ENCODE measurements at places on chromosomes 13 and 19.

DNA sequence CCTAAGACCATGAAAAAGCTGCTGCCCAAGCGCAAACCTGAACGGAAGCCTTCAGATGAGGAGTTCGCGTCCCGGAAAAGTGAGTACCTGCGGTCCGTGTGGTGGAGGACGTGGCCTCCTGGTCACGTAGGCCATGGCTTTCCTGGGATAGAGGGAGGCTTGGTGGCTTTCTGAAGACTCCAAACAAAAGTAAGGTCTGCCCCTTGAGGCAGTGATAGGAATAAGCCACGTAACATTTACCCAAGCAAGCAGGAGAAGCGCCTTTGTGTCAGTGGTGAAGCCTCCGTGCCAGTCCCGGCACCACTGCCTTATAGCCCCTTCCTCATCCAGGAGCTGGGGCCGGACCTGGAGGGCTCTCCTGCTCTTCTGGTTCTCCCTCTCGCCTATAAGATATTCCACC is 34.3 kb upstream of the TEX29 start:
- DNase-seq: no peak
- H3K4me3 ChIP-seq: no peak overlapping the region
- peaks cover 69% of the 10 kb centered on the region for H3K36me3 ChIP-seq
- H3K4me1 ChIP-seq: no peaks in the 10 kb centered on the region
- H3K27me3 ChIP-seq: no peaks in the 10 kb centered on the region
- H3K27ac ChIP-seq: no peak overlapping the region

DNA sequence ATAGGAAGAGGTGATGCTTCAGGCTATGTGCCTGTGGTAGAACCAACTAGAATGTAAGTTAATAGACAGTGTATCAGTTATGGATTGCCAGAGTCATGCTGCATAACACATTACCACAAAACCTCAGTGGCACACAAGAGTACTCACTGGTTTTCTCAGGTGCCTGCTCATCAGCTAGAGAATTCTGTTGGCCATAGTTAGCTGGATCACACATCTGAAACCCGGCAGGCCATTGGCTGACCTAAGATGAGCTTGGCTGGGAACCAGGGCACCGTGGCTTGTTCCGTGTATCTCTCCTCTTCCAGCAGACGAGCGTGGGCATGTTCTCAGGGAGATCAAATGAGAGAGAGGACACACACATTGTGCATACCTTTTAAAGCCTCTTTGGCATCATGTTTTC is 76.7 kb downstream of the TEX26 start:
- H3K27ac ChIP-seq: no peak overlapping the region
- H3K27me3 ChIP-seq: peaks cover 2% of the 10 kb centered on the region
- H3K36me3 ChIP-seq: no peaks in the 10 kb centered on the region
- H3K4me1 ChIP-seq: no peaks in the 10 kb centered on the region
- H3K4me3 ChIP-seq: no peak overlapping the region
- no peak for DNase-seq

DNA sequence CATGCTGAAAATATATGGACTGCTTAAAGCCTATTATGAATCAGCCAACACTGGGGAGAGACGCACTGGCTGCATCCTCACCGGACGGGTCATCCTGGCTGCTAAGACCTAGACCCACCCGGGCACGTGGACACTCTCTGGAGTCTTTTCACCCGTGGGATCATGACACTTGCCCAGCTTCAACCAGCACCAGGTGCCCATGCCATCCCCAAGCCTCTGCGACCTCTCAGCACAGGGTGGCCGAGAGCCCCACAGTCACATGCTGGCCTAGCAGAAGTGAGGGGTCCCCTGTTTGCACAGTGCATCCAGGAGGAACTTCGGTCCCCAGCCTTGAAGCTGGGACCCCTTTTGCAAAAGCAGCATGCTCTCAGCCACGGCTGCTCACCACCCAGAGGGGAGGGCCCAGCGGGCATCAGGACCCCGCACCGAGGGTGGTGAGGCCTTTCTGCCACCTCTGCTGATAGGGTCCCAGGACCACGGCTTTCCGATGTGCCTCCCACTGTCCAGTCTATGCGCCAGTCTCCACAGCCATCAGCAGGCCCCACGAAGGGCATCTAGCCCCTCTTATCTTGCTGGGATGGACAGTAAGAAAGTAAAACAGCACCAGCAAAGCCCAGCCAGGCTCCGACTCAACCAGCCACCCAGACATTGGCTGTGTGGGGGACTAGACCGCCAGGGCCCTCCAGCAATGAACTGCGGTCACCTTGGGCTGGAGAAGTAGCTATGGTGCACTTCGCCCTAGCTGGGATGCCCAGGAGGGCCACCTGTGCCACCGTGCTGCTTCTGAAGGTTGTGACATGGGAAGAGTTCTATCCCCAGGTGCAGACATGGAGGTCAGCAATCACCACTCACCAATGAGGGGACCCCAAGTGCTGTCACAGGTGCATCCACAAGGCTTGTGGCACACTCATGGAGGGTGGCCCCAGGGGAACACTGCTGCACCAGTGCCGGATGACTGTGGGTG is 73.1 kb downstream of the CEBPG start:
- H3K36me3 ChIP-seq: no peaks in the 10 kb centered on the region
- no peak for DNase-seq
- H3K4me1 ChIP-seq: no peaks in the 10 kb centered on the region
- H3K27ac ChIP-seq: no peak overlapping the region

DNA sequence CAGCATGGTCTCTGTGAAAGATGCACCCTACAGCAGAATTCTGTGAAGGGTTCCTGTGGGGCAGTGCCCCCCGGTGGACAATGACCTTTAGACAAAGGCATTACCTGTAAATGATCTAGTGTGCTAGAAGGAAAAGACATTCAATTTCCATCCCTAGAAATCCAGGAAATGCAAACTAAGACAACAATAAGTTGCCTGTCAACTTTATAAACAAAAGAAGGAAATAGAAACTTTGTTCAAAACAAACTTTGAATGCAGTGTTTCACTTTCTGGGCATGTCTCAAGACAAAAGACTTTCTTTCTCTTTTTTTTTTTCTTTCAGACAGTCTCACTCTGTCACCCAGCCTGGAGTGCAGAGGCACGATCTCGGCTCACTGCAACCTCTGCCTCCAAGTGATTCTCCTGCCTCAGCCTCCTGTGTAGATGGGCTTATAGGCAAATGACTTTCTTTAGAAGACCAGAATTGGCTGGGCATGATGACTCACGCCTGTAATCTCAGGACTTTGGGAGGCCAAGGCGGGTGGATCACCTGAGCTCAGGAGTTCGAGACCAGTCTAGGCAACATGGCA is 15.5 kb downstream of the TEX101 start:
- no peak overlapping the region for H3K4me3 ChIP-seq
- H3K27me3 ChIP-seq: no peaks in the 10 kb centered on the region
- DNase-seq: no peak
- no peak overlapping the region for H3K27ac ChIP-seq

DNA sequence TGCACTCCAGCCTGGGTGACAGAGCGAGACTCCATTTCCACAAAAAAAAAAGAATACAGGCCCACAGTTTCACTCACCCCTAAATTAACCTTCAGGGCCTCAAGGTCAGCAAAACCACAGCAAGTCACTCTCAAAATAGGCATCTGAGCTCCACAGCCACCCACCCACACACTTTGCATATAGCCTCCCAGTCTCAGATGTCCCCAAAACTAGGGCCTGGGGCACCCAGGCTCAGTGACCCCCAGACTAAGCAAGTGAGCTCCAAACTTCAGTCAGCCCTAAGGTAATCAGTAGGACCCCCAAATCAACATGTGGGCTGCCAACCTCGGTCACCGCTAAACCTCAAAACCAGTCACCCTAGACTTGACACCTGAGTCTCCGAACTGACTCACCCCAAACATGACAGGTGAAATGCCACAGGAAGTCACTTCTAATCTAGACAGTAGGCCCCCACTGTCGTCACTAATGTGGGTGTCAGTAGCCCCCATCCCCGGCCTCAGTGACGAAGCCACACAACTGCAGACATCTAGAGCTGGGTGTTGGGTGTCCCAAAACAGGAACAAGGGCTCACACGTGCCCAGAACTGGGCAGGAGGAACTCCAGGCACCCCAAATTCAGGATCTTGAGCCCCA is 13.9 kb downstream of the RABAC1 start:
- peak overlapping the region; percentile 67 for H3K27ac ChIP-seq
- peak; percentile 81 for DNase-seq

- no peaks in the 10 kb centered on the region for H3K36me3 ChIP-seq
- H3K27ac ChIP-seq: no peak overlapping the region
- no peak overlapping the region for H3K4me3 ChIP-seq
- peak; percentile 36 for DNase-seq
Observed at GRCh38 chr19:35135389-35135909, 590 bp upstream of the LGI4 start.

DNA sequence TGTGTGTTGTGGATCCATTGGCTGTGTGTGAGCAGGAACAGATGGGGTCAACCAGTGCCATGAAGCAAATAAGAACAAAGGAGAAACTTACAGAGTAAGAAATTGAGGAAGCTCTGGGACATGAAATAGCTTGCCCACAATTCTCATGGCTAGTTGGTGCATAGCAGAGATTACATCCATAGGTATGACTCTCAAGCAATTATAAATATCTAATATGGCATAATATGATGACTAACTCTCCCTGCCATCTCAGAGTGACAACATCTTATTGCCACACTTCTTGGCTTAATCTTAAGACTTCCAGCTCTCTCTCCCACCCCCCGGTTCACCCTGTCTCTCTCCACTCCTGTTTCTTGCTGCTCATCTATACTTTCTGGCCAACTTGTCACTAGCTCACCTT is 53.3 kb downstream of the OXGR1 start:
- no peaks in the 10 kb centered on the region for H3K36me3 ChIP-seq
- H3K4me3 ChIP-seq: no peak overlapping the region
- H3K4me1 ChIP-seq: no peaks in the 10 kb centered on the region
- no peak for DNase-seq

DNA sequence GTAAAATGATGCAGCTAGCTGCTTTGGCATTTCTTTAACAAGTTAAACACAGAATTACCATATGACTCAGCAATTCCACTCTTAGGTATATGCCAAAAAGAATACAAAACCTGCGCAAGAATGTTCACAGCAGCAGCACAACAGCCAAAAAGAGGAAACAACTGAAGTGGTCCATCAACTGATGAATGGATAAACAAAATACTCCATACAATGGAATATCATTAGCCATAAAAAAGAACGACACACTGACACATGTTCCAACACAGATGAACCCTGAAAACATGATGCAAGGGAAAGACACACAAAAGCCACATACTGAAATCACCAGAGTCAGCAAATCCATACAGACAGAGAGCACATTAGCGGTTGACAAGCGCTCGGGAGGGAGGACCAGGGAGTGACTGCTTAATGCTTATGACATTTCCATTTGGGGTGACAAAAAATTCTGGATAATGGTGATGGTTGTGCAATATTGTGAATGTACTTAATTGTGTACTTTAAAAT is 3.0 kb downstream of the PCID2 start:
- no peaks in the 10 kb centered on the region for H3K27me3 ChIP-seq
- peaks cover 19% of the 10 kb centered on the region for H3K4me1 ChIP-seq
- no peak for DNase-seq
- no peak overlapping the region for H3K4me3 ChIP-seq

DNA sequence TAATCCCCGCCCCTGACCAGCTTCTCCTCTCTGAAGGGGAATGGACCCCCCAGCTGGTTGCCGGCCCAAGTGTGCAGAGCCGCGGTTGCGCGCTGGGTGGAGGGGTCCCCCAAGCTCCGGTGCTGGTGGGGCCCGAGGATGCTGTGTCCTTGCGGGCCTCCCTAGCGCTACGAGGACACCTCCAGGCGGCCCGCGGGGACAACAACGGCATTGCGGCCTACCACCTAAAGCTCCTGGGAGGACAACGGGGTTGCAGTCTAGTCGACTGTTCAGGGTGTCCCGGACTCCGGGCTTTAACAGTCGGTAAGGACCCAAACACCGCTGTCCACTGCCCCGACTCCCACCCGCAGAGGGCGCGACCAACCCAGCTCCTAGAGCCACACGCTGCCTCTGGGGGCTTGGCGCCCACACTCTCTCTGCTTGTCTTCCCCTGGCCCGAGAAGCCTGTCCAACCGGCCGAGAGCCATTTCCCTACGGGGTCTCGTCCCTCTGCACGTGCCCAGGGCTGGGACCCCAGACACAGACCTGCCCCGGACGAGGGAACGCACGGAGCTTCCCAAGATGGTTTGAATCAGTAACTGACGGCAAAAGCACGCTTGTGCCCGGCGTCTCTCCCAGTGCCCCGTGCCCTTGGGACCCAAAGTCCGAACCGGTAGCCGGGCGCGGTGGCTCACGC is 927 bp upstream of the SDHAF1 start:
- H3K4me3 ChIP-seq: peak overlapping the region; percentile 87
- no peak overlapping the region for H3K27ac ChIP-seq
- H3K4me1 ChIP-seq: peaks cover 17% of the 10 kb centered on the region
- no peak for DNase-seq

- H3K36me3 ChIP-seq: no peaks in the 10 kb centered on the region
- H3K27ac ChIP-seq: no peak overlapping the region
- H3K4me1 ChIP-seq: peaks cover 15% of the 10 kb centered on the region
- peaks cover 27% of the 10 kb centered on the region for H3K27me3 ChIP-seq
- no peak overlapping the region for H3K4me3 ChIP-seq
Observed at GRCh38 chr19:30223866-30224688, 148.1 kb upstream of the ZNF536 start.

- H3K4me3 ChIP-seq: no peak overlapping the region
- no peak overlapping the region for H3K27ac ChIP-seq
- no peaks in the 10 kb centered on the region for H3K36me3 ChIP-seq
- H3K27me3 ChIP-seq: no peaks in the 10 kb centered on the region
Observed at GRCh38 chr13:40241125-40241798, 425.2 kb downstream of the FOXO1 start.

DNA sequence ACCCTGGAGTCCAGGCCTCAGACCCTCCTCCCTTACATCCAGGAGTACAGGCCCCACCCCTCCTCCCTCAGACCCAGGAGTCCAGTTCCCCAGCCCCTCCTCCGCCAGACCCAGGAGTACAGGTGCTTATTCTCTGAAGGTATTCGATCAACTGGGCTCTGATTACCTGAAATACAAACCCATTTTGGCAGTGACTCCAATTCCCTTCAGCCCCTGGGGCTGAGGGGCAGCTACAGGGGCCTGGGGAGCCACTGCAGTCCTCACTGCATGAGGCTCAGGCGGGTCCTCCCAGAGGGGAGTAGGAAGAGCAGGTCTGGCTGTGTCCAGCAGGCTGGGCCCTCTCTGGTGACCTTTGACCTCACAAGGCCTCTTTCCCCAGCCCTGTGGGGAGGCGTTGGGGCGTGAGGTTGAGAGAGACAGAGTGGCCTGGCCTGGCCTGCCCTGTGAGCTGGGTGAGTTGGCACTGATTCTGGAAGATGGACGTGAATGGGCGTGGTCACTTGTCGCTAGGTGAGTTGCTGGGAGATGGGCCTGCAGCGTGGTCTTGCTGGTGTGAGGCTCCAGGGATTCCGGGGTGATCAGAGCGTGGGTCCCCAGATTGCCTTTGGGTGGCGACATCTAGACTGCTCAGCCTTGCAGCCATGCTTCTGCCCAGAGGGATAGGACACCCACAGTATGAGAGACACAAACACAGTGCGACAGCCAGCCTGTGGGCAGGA is 3.1 kb downstream of the BCAT2 start:
- no peak overlapping the region for H3K27ac ChIP-seq
- no peaks in the 10 kb centered on the region for H3K4me1 ChIP-seq
- H3K4me3 ChIP-seq: no peak overlapping the region
- no peaks in the 10 kb centered on the region for H3K27me3 ChIP-seq
- no peaks in the 10 kb centered on the region for H3K36me3 ChIP-seq

Measured in effector memory CD4-positive, alpha-beta T cell (primary cell).